Natural killer cell (primary cell): ENCODE measurements at places on chromosomes 13 and 19.

GRCh38 chr13:33375421-33375820 is 89.9 kb upstream of the STARD13 start:
- no peak for DNase-seq

- no peak for DNase-seq
Measured at GRCh38 chr13:53848366-53848961, 819.9 kb downstream of the OLFM4 start.

DNA sequence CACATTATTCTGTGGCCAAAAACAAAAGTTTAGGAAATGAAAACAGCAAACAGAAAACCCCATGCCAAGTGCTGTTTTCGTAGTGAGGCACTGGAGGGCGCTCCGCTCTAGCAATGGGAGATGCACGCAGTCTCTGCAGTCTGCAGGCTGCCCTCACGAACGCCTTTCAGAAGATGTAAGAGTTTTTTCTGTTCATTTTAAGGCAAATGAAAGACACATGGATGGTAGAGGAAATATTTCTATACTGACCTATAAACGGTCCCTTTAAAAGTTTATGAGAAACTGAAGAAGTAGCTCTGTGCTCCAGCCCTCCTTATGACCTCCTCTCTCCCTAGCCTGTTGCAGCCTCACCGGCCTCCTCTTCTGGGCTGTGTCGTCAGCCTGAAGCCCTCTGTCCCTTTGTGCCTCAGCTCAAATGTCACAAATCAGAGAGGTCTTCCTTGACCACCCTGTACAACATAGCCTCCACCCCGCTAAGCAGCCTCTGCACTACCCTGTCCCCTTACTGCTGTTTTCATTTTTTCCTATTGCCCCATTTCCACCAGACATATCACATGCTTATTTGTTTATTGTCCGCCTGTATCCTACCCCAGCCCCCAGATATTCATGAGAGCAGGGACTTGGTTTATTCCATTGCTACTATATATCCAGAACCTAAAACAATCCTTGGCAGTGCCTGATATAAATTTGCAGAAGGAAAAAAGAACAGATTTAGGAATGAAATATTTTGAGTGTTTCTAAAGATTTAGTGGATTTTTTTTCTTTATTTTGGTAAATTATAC is 116.4 kb downstream of the TM9SF2 start:
- DNase-seq = peak; percentile 49

DNA sequence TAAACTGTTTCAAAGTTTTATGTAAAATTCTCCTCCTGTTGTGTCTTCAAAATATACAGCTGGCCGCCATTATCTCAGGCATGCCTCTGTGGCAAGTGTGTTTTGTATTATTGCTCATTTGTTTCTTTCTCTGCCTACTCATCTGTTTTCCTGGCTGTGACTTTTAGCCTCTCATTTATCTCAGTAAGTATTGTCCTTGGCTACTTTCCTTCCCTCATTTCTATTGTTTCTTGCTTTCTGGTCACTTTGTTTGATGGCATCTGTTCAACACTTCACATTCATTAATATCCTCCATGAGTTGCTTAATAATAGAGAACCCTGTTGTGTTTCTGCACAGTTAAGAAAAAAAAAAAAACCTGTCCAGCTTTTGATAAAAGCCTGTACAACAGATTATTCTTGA is 869.4 kb downstream of the PCDH17 start:
- DNase-seq = no peak

DNA sequence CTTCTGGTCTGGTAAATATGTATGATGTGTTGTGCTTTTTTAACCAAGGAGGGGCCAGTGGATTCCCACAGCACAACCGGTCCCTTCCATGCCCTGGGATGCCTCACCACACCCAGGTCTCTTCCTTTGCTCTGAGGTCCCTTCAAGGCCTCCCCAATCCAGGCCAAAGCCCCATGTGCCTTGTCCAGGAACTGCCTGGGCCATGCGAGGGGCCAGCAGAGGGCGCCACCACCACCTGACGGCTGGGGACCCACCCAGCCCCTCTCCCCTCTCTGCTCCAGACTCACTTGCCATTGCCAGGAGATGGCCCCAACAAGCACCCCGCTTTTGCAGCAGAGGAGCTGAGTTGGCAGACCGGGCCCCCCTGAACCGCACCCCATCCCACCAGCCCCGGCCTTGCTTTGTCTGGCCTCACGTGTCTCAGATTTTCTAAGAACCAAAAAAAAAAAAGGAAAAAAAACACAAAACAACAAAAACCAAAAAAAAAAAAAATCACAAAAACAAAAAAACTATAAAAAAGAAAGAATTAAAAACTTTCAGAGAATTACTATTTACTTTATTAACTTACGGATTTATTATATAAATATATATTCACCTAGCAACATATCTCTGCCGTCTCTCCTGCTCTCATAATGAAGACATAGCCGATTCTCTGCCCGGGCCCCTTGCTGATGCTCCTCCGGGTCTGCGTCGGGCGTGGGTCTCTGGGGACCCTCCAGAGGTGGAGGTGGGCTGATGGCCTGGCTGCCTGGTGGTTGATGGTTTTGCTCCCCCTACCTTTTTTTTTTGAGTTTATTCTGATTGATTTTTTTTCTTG is 14.4 kb downstream of the CAPN12 start:
- DNase-seq = peak; percentile 84

DNA sequence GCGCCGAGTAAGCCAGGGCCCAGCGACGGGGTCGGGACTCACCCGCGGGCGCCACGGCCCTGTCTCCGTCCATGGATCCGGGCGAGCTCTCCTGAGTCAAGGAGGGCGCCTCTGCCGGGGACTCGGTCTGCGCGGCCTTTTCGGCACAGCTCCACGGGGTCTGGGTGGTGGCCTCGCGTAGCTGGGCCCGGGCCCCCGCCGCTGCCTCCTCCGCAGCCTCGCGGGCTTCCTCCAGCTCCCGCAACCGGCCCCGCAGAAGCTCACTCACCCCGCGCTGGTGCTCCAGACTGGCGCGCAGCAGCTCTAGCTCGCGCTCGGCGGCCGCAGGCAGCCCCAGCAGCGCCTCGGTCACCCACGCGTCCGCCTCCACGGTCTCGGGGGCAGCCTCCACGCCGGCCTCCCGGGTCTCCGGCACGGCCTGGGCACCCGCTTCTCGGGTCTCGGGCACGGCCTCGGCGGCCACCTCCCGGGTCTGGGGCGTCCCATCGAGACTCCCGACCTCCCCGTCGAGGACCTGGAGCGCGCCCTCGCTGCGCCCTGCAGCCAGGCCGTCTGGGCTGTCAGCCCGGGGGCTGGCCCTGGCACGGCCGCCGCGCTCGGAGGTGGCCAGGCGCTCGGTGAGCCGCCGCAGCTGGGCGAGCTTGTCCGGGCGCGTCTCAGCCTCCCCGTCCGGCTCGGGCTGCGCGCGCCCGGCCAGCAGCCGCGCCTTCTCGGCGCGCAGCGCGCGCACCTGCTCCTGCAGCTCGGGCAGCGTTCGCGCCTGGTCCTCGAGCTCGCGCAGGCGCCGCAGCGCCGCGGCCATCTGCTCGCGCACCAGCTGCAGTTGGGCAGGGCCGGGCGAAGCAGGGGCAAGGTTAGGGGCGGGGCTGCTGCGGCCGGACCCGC is 8.4 kb downstream of the KANK3 start:
- DNase-seq = no peak

DNA sequence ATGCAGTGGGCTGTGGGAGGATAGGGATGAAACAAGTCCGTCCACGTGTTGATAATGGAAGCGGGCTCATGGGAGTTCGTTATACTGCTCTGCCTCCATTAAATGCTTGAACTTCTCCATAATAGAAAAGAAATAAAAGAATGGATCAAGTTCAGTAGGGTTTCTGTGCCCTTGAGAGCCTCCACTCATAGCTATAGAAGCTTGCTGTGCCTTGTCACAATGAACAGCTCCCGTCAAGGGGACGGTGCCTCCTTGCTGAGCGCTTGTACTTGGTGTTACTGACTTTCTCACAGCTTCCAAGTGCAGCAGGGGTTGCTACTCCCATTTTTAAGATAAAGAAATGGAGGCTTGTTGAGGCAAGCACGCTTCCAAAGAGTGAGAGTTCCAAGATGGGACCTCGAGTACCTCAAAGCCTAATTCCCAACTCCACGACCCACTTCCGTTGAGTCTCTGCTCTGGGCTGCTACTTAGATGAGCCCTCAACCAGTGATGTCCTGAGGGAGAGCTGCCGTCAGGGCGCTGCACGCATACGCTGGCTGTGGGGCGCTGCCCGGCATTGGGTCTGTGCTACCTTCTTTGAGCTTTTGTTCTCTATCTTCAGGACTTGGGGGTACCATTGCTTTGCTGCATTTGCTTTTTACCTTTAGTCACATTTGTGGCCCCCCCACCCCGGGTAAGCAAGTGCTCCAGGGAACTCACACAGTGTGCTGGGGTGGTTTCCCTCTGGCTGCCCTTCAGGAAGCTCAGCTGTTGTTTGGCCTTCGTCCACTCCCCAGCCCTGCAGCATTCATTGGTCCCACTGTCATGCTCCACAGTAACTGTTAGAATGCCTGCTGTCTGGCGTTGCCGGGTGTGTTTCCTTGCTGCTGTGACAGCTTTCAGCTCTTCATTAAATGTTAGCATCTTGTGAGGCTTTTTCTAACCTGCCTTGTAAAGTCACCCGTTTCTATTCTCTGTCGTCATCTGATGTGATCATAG is 9.5 kb downstream of the SNRNP70 start:
- DNase-seq = no peak

GRCh38 chr13:59038824-59039223 is 1124.9 kb downstream of the DIAPH3 start:
- DNase-seq = no peak

DNA sequence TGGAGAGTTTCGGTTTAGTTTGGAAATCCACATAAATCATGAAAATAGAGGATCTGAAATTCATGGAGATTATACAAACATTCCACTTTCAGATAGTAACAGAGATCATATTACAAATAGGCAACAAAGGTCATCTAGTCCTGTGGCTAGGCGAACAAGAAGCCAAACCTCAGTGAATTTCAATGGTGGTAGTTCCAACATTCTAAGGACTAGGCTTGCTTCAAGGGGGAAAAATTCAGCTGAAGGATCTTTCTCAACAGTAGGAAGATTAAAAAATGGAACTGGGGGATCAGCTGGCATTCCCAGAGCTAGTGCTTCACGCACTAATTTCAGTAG is 47.0 kb downstream of the FOXO1 start:
- DNase-seq = no peak

- no peak for DNase-seq
Measured at GRCh38 chr13:50712456-50712855, 131.0 kb downstream of the DLEU7 start.

GRCh38 chr19:5073153-5073844 is 104.4 kb downstream of the KDM4B start:
- no peak for DNase-seq

- DNase-seq = no peak
Measured at GRCh38 chr13:87208636-87209035, 462.5 kb upstream of the SLITRK5 start.

- DNase-seq = no peak
Measured at GRCh38 chr13:29428310-29429181, 166.9 kb downstream of the SLC7A1 start.

DNA sequence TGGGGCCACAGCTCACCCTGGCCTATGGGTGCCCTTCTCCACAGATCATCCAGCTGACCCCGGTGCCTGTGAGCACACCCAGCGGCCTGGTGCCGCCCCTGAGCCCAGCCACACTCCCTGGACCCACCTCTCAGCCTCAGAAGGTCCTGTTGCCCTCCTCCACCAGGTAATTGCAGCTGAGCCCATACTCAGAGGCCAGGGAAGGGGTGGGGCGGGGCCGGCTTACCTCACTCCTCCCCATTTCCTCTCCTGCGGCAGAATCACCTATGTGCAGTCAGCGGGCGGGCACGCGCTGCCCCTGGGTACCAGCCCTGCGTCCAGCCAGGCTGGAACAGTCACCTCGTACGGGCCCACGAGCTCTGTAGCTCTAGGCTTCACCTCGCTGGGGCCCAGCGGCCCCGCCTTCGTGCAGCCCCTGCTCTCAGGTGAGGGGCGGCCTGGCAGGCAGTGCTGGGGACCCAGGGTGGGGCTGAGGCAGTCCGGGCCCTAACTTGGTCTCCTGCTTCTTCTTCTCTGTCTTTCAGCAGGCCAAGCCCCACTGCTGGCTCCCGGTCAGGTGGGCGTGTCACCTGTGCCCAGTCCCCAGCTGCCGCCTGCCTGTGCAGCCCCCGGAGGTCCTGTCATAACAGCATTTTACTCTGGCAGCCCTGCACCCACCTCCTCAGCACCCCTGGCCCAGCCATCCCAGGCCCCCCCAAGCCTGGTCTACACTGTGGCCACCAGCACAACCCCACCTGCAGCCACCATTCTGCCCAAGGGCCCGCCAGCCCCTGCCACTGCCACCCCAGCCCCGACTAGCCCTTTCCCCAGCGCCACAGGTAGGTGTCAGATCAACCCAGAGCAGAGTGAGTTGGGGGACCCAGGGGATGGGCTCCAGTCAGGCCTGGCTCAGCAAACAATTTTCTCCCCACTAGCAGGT is 9.6 kb upstream of the PRR19 start:
- DNase-seq = no peak

DNA sequence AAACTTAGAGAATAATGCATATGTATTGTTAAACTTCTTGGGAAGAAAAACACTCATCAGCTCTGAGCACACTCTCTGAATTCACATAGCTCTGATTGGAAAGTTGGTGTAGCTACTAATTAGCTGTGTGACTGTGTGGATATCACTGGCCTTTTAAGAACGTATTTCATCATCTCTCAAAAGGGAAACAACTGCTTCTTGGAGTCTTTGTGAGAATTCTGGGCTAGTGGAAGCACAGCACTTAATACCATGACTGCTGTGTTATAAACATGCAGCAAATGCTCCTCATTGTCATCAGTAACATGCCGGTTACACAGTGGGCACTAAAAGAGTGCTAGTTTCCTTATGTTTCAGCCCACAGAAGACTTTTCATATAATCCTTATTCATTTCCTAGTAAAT is 220.9 kb upstream of the CSNK1A1L start:
- DNase-seq = no peak

- no peak for DNase-seq
Measured at GRCh38 chr13:43472980-43473379, 313.8 kb downstream of the ENOX1 start.

DNA sequence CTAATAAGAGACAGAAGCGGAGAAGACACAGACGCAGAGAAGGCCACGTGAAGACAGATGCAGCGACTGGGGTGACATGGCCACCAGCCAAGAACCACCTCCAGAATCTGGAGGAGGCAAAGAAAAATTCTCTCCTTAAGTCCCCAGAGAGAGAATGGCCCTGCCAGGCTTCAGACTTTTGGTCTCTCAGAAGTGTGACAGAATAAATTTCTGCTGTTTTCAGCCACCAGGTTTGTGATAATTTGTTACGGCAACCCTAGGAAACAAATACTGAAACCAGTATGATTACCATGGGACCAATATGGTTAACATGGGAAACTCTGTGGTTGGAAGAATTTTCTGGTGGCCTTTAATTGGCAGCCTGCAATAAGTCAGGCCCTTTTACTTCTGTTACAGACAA is 63.9 kb upstream of the DOCK9 start:
- DNase-seq = peak; percentile 31

GRCh38 chr13:87779426-87779825 is 108.3 kb downstream of the SLITRK5 start:
- no peak for DNase-seq

- DNase-seq = no peak
Measured at GRCh38 chr19:51803519-51803918, 8.6 kb downstream of the FPR3 start.

GRCh38 chr13:42039457-42039945 is 8.9 kb upstream of the DGKH start:
- DNase-seq = peak; percentile 55

- no peak for DNase-seq
Measured at GRCh38 chr13:45696610-45697226, 5.4 kb upstream of the CBY2 start.
